ENCODE measurements at places on chromosomes 16 and 17.

DNA sequence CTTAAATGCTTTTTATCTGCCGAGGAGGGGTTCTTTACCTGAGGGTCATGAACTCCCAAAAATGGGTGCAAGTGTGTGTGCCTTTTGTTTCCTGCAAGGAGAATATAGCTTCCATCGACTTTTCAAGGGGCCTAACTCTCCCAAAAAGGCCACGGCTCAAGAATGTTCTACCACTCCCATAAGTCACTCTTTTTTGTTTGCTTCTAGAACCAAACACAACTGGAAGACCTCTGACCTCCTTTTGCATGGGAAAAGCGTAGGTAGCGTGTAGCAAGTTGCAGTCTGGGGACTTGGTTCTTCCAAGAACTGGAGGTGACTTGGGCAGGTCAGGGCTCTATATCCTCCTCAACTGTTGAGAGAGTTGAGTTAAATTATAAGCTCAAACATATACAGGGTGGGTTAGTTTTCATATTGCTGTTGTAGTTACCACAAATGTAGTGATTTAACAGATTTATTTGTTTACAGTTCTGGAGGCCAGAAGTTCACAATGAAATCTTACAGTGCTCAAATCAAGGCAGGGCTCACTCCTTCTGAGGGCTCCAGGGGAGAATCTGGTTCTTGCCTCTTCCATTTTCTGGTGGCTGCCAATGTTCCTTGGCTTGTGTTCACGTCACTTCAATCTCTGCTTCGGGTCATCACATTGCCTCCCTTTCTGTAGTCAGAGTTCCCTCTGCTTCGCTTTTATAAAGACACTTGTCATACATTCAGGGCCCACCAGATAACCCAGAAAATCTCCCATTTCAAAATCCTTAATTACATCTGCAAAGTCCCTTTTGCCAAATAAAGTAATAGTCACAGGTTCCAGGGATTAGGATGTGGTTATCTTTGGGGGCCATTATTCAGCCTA lies 1.4 kb downstream of the TMEM97 start:
- no peak for DNase-seq

GRCh38 chr17:8463099-8463498 lies 27.4 kb downstream of the NDEL1 start:
- DNase-seq: no peak

- no peak for DNase-seq
These were observed 222.3 kb downstream of the GSG1L start for GRCh38 chr16:27841061-27841801.

DNA sequence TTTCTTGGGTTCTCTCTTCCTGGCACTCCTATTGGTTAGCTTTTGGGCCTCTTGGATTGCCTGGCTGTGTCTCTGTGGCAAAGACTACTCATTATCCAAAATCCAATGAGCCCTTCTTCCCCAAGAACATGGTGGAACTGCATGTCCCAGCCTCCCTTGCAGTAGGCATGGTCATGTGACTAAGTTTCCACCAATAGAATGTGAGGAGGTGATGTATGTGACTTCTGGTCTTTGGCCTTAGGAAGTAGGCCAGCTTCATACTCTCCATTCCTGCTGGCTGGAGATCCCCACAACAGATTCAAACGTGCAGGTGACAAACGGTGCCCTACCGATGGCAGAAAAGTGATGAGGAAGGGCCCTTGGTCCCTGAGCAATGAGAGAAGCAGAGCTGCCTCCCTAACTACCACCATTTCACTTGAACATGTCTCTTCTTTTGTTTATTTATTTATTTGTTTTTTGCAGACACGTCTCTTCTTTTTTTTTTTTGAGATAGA lies 17.3 kb upstream of the SPN start:
- peak; percentile 35 for DNase-seq

DNA sequence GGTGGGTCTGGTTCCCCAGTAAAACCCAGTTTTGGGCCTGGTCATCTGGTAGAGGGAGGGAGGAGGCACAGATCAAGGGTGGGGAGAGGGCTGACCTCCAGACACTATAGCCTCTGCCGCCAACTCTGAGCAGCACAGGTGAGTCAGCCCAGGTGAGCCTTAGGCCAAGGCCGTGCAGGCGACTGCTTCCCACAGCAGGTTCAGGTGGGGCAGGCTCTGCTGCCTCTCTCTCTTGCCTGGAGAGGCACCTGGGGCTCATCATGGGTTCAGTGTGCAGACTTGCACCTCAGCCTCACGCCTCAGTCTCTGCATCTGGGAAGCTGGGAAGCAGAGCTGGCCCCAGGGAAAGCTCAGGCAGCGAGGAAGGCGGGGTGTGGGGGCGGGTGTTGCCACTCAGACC lies 37.8 kb upstream of the IL34 start:
- no peak for DNase-seq

DNA sequence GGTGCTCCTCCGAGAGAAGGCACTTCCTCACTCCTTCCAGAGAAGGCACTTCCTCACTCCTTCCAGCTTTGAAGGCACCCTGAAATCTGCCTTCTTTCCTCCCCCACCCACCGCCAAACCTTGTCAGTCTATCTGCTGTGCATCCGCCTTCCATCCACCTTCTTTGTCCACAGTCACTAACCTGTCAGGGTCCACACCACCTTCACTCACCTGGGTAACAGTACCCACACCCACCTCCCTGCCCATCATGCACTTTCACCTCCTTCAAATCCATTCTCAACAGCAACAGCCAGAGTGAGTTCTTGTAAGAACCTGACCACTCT lies 5.2 kb downstream of the CCDC102A start:
- no peak for DNase-seq
